ENCODE measurements at places on chromosomes 7 and 10.
A peak's percentile ranks its signal among the peaks of the same experiment; 100 is the strongest.

- no peak for DNase-seq
These were observed 156.5 kb downstream of the PRKCQ start for GRCh38 chr10:6423413-6424170.

DNA sequence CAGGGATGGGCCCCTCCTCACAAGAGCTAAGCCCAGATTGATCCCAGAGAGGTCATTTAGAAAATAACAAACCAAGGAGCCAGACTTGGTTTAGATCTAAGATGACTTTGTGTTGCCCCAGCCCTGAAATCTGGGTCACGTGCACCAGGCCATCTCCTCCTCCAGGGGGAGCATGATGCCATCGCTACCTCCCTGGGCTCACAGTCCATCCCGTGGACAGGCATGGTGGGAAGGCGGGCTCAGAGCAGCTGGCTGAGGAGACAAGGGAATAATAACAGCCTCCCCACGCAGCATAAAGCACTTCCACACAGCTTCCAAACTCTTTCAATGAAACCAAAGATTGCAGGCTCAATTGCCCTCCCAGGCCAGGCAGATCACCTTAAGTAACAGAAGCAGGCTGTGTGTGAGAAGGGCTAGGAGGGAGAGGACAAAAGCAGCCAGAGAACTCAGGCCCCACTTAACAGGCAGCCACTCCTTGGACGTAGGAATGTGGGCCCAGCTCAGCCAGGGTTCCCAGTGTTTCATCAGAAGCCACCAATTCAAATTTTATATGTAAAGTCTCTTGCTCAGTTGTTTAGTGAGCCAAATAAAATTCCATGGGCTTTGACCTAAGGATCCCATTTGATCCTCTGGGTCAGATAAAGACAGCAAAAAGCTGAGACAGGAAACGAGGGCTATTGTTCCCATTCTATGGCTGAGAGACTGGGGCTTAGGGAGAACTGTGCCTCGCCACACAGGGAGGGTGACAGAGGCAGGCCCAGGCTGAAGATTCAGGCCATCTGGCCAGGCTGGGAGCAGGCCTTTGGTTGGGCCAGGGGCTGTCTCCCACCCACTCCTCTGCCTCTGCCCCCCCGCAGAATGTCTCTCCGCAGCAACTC lies 100.2 kb downstream of the COL13A1 start:
- peak; percentile 76 for DNase-seq

- DNase-seq: no peak
These were observed 69.7 kb upstream of the FHIP2A start for GRCh38 chr10:114751856-114752255.

DNA sequence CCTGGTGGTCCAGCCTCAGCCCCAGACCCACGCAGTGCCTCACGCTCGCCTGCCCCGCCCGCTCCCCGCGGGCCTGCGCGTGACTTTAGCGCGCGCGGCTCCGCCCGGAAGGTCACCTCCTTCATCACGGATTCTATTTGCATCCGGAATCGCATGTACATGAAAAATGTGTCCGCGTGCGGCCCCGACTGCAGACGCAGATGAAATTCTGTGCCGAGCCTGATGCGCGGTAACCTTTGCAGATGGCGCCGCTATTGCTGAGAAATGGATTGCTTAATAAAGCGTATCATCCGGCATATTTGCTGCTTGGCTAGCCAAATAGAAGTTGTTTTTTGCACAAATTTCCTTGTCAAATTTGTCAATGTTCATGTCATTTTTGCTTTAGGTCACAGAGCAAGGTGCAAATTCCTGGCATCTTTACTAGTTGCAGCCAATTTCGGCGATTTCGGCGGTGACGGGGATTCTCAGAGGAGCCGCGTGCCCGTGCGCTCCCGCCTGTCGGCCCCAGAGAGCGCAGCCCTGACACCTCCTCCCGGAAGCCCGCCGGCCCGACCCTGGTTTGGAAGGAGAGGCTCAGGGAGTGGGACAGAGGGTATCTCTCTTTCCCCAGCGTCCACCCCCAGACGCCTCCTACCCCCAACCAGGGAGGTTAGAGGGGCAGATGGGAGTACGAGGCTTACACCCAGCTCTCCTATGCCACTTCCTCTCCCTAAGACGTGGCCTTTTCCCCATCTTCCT lies 85.9 kb upstream of the PAX2 start:
- no peak for DNase-seq

GRCh38 chr10:59997827-59998525 lies 91.6 kb upstream of the CCDC6 start:
- DNase-seq: peak; percentile 35

GRCh38 chr7:5997210-5997808 lies 11.5 kb downstream of the PMS2 start:
- no peak for DNase-seq

- no peak for DNase-seq
These were observed 41.5 kb upstream of the SEMA3C start for GRCh38 chr7:80960244-80960795.

DNA sequence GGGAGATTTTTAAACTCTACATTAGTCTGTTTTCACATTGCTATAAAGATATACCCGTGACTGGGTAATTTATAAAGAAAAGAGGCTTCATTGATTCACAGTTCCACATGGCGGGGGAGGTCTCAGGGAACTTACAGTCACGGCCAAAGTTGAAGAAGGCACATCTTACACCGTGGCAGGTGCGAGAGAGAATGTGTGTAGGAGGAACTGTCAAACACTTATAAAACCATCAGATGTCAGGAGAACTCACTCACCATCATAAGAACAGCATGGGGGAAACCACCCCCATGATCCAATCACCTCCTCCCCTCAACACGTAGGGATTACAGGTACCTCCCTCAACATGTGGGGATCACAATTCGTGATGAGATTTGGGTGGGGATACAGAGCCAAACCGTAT lies 129.5 kb downstream of the FGFR2 start:
- no peak for DNase-seq

- DNase-seq: no peak
These were observed 38.3 kb downstream of the MACROH2A2 start for GRCh38 chr10:70090951-70091350.

- DNase-seq: no peak
These were observed 153.6 kb downstream of the SEMA3D start for GRCh38 chr7:85033263-85033662.

- DNase-seq: no peak
These were observed 5.3 kb upstream of the AGR2 start for GRCh38 chr7:16810112-16810511.

Data from right cardiac atrium (tissue), 5 donors.